HCT116 (cell line): ENCODE measurements at places on chromosomes 11 and 22. TPM values are rescaled to one million over a fixed set of nuclear protein-coding genes. Genes with fewer than 3 reads are reported as not detected.

Gene COA4
- 97.0 TPM for total RNA-seq

Gene CRYBB3
- total RNA-seq: 0.64 TPM

Gene OR10A2
- total RNA-seq: not detected

Gene WT1
- 0.07 TPM for total RNA-seq

Gene IGHMBP2
- 19.3 TPM for total RNA-seq

- H3K4me3 ChIP-seq: no peak overlapping the region
- H3K4me1 ChIP-seq: no peaks in the 10 kb centered on the region
- H3K27ac ChIP-seq: no peak overlapping the region
- DNase-seq: no peak
Observed at GRCh38 chr11:92342886-92343285, 118.3 kb downstream of the FAT3 start.
